ENCODE measurements at places on chromosomes 3 and 15.

DNA sequence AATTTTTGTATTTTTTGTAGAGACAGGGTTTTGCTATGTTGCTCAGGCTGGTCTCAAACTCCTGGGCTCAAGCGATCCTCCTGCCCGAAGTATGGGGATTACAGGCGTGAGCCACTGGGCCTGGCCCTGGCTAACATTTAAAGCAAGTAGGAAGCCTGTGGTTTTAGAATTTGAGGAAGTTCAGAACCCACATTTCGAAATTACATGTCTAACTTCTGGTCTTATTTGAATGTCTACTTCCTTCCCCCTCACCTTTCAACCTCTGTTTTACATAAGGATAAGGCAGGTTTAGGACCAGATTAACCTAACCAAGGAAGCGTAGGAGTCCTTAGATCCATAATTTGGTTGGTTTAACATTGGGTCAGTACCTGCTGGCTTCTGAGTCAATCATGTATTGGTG is 120.5 kb upstream of the PROK2 start:
- DNase-seq = no peak

- no peak for DNase-seq
Observed at GRCh38 chr15:48705381-48705780, 59.9 kb upstream of the FBN1 start.

- no peak for DNase-seq
Observed at GRCh38 chr3:26498271-26498670, 124.3 kb upstream of the LRRC3B start.

DNA sequence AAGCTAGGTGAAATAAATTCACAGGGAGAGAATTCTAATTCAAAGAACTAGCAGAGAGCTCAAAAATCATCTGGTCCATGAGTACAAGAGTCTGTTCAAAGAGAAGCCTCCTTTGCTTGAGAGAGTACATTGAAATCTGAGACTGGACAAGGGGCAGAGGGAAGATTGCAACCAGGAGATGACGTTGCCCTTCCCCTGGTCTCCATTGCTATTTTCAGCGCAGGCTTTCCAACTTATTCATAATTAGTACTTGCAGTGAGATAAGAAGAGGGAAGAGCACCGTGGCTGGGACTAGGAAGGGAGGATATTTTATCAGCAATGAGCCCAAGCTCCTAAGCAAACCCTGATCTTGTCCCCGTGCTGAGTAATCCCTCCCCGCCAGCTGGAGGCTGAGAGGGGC is 251.8 kb upstream of the RORA start:
- DNase-seq = no peak
